Stimulated activated CD8-positive, alpha-beta memory T cell treated with anti-CD3 and anti-CD28 coated beads, Interleukin-15, amount 100 ng/mL, for 24 hours (primary cell): ENCODE measurements at places on chromosomes 7 and 10.

- no peak for DNase-seq
These were observed 34.6 kb downstream of the TRIM8 start for GRCh38 chr10:102678842-102679289.

DNA sequence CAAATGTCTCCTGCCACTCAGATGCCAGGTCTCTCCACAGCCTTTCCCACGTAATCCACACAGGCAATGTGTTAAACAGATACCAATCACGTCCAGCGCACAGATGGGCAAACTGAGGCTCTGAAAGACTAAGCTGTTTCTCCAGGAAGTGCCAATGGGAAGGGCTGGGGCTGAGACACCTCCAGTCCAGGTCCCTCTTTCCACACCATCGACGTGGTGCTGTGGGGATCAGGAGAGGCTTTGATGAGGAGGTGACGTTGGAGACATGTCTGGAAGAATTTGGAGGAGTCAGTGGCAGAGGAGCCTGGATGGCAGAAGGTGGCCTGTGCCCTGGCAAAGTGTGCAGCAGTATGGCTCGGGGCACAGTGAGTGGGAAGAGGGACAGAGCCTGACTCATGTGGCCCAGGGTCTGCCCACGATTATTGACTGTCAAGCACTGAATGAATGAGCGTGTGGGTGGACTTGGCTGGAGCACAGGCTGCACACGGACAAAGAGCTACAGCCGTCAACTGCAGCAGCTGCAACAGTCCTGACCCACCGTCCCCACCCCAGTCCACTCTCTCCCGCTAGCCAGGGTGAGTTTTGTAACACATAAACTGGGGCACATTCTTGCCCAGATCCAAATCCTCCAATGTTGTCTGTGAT lies 40.8 kb upstream of the HSPA12A start:
- DNase-seq = no peak

GRCh38 chr7:38704041-38704547 lies 72.9 kb upstream of the AMPH start:
- DNase-seq = no peak

DNA sequence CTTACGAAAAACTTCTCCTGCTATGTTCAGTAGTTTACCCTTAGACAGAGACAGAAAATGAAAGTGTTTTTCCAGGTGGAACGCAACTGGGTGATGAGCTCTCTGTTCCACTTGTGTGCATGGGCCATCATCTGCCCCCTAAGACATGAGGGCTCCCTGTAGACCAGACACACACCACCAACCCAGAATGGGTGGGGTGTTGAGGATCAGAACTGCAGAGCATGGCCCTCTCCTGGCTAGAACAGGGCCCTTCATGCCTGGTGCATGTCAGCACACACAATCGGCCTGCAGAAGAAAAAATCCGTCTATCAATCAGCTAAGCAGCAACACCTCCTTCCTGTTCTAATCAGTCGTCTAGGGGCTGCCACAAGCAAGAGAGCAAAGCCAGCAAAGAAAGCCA lies 186.2 kb upstream of the INHBA start:
- no peak for DNase-seq
